ENCODE measurements at places on chromosomes 1 and 21.

DNA sequence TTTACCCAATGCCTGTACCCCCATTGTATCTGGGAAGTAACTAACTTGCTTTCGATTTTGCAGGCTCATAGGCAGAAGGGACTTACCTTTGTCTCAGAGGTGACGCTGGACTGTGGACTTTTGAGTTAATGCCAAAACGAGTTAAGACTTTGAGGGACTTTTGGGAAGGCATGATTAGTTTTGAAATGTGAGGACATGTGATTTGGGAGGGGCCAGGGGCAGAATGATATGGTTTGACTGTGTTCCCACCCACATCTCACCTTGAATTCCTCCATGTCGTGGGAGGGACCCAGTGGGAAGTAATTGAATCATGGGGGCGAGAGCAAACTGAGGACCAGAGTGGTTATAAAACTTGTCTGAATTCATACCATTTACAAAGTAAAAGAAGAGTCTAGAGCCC is 77.1 kb upstream of the HOOK1 start:
- no peak for DNase-seq

- DNase-seq, result no peak
These were observed 52.3 kb upstream of the RAP1GAP start for GRCh38 chr1:21721295-21721985.

DNA sequence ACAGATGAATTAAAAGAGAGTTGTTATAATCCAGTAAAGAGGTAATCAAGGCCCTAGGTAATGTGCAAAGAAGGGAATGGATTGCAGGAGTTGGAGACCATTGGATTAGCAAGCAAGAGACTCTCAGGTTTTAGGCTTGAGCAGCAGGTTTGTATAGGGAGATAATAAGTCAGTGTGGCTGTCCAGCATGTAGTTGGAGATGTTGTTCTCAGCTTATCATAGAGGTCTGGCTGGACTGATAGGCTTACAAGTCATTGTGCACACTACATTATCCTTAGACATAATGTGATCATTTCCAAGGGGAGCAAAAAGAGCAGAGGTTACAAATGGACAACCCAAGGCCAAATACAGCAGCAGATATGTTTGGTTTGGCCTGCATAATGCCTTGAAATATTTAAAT is 45.9 kb upstream of the SAMD13 start:
- DNase-seq, result no peak

- DNase-seq, result no peak
These were observed 118.7 kb upstream of the FOXD3 start for GRCh38 chr1:63203641-63204040.

- DNase-seq, result no peak
These were observed 4.0 kb upstream of the KCNA10 start for GRCh38 chr1:110523011-110523410.

GRCh38 chr1:26302733-26303405 is 3.6 kb downstream of the UBXN11 start:
- DNase-seq, result no peak

GRCh38 chr1:235176486-235176885 is 15.4 kb upstream of the RBM34 start:
- no peak for DNase-seq

- peak; percentile 67 for DNase-seq
These were observed 40.6 kb downstream of the MAPKAPK2 start for GRCh38 chr1:206725109-206725963.

DNA sequence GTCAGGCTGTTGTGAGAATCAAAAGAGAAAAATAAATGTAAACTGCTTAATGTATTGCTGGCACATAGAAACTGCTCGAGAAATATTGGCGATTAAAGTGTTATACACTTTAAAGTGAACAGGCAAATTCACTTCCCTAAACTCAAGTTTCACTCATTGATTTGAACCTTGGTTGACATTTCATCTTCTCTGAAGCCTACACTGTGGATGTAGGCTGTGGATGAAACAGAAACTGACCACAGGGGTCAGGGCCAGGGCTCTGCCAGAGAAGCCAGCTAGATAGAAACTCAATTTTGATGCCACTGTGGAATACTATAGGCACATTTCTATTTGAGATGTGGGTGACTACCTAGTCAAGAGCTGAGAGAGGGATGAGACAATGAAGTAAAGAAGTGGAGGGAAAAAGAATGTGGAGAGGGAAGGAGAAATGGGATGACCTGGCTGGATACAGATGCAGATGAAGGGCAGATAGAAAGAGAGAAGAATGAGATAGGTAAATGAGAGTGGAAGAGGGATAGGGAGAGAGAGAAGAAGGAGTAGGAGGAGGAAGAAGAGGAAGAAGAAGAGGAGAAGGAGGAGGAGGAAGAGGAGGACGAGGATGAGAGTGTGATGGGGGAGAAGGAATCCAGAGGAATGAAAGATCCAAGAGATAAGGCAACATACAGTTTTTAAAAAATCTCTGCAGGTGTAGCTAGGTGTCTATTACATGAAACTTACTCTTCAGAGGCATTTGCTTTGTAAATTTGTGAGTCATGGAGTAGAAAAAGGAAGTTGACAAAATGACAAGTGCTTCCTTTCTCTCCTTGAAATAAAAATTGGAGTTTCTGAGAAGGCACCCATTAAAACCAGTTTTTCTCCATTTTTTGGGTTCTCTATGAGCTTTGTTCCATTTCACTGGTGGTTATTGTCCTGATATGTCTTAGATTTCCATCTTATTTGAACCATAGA is 17.4 kb upstream of the CD1D start:
- no peak for DNase-seq

GRCh38 chr1:225842788-225843425 is 33.0 kb downstream of the EPHX1 start:
- DNase-seq, result no peak

DNA sequence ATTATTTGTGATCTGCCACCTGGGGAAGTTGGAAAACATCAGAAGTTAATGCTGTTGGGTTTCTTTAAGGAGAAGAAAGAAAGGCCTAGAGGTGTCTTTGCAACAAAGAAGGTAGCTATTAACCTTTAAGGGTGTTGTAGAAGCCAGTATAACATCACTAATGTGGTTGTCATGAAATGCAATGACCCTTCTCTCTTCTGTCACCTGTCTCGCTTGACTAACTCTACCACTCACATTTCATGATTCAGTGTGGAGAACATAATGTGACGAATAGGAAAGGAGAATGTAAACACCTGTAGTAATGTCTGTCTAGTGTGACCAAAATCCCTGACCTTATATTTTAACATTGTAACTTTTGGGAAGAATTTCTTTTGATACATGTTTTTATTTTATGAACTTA is 211.7 kb upstream of the UBE2U start:
- DNase-seq, result no peak

DNA sequence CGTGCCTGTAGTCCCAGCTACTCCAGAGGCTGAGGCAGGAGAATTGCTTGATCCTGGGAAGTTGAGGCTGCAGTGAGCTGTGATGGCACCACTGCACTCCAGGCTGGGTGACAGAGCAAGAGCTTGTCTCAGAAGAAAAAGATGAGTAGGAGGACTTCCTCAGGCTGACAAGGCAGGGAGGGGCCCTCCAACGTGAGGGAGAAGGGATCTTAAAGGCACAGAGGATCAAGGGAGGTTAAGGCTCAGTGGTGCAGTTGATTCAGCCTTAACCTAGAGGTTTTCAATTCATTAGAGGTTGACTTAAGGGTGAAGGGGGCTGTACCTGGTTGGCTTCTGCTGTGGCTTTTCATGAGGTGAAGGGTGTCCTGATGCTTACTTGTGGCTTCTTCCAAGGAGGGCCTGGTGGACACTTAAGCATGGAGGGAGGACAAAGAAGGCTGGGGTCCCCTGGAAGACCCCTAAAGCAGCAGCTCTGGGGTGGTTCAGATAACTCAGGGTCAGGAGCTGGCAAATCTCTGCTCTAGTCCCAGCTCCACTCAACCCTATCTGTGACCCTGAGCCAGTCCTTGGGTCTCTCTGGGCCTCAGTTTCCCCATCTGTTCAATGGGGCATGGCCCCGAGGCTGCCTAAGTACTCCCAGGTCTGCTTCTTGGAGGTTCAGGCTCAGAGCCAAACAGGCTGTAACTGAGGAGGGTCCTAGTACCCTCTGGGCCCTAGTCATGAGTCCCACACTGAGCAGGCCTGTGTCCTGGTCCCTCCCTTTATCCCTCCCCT is 6.3 kb downstream of the EXTL1 start:
- no peak for DNase-seq
